ENCODE measurements at places on chromosomes 1 and 21.

DNA sequence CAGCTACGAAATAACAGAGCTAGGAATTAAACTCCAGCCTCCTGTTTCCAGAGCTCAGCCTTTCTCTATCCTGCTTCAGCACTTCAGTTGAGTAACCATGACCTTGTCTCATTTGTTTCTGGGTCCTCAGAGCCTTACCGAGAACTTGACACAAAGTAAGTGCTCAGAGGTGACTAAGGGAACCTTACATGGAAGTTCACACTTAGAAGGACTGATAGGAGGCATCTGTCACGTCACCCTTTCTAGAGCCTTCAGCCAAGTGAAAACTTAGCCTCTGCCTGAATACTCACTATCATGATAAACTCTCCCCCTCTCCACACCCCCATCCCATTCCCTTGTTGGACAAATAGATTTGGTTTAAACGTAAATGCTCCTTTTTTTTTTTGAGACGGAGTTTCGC, 9.8 kb upstream of the LUZP1 start:
- no peak for DNase-seq

- no peak for DNase-seq
Observed at GRCh38 chr21:25722631-25723030, 12.1 kb downstream of the ATP5PF start.

- no peak for DNase-seq
Observed at GRCh38 chr1:198449261-198449660, 91.2 kb downstream of the ATP6V1G3 start.

- no peak for DNase-seq
Observed at GRCh38 chr1:48222501-48223242, at the start of gene SLC5A9. SLC5A9 (plus strand) TSS chr1:48222716; CDS start chr1:48222737, 21 bp downstream.

DNA sequence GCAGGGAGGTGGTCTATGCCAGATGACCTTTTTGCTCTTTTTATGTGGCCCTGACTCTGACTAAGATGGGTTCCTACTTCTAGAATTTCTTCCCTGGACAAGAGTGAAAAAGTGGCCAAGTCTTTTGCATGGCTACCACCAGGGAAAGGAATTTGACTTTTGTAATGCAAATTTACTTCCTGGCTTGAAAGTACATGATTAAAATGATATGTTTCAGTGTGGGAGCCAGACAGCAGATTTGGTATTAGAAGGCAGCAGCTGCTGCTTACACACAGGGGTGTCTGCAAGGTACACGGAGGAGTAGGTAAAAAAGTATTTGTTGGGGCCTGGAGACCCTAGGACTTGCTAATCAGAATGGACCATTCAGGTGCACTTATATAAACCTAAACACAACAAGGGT, 78.4 kb downstream of the KCND3 start:
- no peak for DNase-seq

- no peak for DNase-seq
Observed at GRCh38 chr1:235450886-235451483, 53.3 kb downstream of the B3GALNT2 start.

DNA sequence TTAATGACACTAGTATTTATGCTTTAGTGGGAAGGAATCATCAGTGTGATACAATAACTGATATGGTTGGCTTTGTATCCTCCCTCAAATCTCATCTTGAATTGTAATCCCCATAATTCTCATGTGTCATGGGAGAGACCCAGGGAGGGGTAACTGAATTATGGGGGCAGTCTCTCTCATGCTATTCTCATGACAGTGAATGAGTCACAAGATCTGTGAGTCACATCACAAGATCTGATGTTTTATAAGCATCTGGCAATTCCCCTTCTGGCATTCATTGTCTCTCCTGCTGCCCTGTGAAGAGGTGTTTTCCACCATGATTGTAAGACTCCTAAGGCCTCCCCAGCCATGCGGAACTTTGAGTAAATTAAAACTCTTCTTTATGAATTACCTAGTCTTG, 1760.3 kb downstream of the NCAM2 start:
- DNase-seq = no peak

DNA sequence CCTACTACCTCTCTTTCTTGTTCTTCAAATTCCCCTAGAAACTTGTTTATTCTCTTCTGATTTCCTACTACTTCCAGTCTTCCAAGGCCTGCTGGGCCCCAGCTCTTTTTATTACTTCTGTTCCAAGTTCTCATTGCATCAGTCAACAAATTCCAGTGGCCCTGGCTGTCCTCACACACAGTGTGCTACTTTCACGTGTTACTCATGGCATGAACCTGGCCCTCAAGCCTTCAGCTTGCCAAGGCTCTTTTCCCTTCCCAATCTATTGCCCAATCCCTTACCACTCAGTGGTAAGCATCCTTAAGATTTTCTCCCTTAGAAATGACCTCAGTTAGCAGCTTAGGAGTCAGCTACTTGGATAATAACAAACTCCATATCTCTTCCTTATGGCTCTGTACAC, 613.5 kb downstream of the LMO4 start:
- DNase-seq = no peak

- DNase-seq = peak; percentile 69
Observed at GRCh38 chr1:204828352-204828850, 42.3 kb upstream of the NFASC start.

- peak; percentile 28 for DNase-seq
Observed at GRCh38 chr1:115828101-115829022, 12.6 kb downstream of the NHLH2 start.

- DNase-seq = no peak
Observed at GRCh38 chr1:240602189-240602588, 9.8 kb downstream of the GREM2 start.
